ENCODE measurements at places on chromosomes 5 and 9.

DNA sequence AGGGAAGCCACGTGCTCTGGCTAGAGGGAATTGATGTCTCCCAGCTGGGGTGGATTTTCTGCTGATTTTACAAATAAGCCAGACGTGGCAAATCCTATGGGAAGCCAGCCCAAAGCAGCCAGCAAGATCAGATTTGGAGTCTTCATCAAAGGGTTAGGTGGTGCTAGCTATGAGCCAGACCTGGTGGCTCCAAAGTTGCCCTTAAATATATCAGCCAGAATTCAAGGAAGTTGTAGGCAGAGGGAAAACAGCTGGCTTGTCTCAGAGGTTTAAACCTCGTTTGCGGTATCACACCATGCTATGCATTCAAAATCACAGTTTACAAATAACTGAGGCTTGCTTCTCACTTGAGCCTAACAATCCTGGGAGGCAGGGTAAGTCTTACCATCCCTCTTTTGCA lies 313.2 kb downstream of the MLLT3 start:
- no peak for DNase-seq

GRCh38 chr5:93674866-93675459 lies 66.4 kb downstream of the POU5F2 start:
- DNase-seq = no peak

DNA sequence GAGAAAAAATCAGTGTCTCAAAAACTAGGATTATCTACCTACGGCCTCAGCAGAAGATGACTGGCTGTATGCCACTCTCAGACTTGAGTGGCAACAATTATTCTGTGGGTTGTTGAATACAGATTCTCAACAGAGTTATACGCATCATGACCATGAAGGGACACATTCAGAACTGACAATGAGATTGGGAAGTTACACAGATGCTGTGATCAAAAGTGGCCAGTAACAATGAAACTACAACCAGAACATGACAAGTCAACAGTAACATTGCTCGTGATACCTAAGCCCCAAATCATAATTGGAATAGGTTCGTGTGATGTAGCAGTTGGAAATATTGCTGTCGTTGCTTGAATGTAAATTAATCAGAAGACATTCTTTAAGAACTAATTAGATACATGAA lies 957.5 kb upstream of the CDH9 start:
- DNase-seq = no peak

GRCh38 chr9:128249908-128250838 lies 25.6 kb downstream of the GOLGA2 start:
- no peak for DNase-seq

GRCh38 chr9:135565636-135566035 lies 4.1 kb downstream of the PAEP start:
- DNase-seq = no peak

- DNase-seq = peak; percentile 31
These were observed 1.1 kb downstream of the CD14 start for GRCh38 chr5:140631831-140632365.

DNA sequence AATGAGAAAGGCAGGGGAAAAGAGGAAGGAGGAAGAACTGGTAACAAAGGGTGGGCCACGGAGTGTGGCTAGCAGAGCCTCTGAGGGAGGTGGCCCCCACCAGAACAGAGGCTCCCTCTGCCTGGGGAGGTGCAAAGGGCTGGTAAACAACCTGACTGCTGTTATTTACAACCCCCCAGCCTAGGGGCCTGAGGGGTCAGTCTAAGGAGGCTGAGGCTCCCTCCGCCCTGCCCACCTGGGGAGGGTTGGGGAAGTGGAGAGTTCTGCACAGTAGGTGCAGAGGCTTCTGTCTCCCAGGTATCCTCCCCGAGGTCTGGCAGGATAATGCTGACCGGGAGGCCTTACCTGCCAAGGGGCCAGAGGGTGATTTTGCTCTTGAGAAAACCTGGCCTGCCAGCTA lies 35.6 kb upstream of the SMU1 start:
- DNase-seq = no peak

DNA sequence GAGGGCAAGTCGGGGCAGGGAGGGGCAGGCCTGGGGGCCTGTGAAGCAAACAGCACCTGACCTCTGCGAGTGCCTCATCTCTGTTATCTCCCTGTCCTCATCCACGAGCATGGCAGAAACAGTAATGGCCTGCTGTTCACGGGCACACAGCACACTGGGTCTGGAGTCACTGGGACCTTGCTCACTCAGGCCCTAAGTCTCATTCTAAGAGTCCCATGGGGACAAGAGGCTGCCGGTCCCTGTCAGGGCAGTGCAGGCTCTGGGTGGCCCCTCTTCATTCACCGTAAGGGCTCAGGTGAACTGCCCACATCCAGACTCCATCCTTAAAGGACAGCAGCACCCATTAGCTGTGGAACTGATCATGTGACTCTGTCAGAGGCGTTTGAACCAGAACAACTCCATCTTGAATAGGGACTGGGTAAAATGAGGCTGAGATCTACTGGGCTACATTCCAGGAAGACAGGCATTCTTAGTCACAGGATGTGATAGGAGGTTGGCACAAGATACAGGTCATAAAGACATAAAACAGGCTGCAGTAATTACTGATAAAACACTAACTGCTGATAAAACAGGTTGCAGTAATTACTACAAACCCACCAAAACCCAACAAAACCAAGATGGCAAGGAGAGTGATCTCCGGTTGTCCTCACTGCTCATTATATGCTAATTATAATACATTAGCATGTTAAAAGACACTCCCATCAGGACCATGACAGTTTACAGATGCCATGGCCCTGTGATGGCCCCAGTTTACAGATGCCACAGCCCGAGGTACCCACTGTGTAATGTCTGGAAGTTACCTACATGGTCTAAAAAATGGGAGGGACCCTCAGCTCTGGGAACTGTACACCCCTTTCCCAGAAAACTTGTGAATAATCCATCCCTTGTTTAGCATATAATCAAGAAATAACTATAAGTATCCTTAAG lies 28.7 kb downstream of the BICD2 start:
- no peak for DNase-seq

GRCh38 chr5:44983006-44983405 lies 174.3 kb downstream of the MRPS30 start:
- DNase-seq = peak; percentile 28

- no peak for DNase-seq
These were observed 17.6 kb upstream of the ADAM19 start for GRCh38 chr5:157593052-157593757.

DNA sequence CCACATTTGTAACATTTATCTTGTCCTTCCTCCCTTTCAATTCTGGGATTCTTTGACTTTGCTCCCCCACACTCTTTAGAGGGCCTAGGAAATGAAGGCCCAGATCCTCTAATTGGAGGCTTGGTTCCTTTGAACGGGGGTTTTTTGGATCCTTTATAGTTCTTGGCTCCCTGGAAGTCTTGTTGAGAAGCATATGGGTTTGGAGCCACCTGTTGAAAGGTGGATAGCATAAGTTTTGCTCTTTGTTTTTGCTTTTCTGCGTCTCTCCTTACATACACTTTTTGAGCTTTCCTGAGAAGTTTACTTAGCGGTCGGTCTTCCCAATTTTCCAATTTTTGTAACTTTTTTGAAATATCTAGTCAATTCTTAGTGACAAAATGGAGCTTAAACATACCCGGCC lies 17.8 kb downstream of the IFT74 start:
- DNase-seq = no peak

DNA sequence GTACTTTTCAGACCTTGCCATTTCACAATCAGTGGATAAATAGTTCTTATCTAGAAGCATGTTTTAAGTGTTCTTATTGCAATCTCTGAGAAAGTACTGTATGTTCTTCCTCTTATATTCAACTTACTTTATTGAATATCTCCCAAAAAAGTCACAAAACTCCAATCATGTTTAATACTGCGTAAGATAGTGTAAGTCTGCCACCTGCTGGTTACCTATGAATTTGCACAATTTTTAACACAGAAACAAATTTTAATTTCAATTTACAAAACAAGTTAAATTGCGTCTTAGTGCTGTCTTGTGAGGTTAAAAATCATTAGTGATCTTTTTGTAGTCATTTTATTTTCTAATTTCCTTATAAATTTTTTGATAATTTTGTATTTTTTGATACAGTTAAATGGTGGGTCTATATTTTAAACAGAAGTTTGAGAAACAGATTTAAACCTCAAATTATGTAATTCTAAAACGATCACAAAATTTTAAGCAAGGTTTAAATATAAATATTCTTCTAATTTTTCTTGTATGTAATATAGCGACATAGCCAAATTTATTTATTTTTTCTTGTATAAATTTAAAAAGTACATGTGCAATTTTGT lies 115.8 kb downstream of the EMB start:
- DNase-seq = no peak

DNA sequence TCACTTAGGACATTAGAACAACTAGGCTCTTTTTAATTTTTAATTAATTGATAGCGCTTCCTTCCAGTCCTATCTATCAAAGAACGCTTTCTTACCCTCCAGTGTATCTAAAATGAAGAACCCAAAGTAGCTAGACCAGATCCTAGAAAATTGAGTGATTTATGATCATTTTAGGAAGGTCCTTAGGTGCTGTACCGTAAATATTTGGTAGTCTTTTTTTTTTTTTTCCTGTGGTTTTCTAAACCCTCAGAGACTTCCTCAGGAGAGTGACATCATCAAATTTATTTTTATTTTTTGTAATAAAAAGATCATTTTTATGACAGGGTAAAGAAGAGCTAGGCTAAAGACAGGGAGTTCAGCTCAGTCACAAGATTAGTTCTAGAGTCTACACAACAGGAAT lies 197.4 kb downstream of the WDR70 start:
- DNase-seq = no peak

DNA sequence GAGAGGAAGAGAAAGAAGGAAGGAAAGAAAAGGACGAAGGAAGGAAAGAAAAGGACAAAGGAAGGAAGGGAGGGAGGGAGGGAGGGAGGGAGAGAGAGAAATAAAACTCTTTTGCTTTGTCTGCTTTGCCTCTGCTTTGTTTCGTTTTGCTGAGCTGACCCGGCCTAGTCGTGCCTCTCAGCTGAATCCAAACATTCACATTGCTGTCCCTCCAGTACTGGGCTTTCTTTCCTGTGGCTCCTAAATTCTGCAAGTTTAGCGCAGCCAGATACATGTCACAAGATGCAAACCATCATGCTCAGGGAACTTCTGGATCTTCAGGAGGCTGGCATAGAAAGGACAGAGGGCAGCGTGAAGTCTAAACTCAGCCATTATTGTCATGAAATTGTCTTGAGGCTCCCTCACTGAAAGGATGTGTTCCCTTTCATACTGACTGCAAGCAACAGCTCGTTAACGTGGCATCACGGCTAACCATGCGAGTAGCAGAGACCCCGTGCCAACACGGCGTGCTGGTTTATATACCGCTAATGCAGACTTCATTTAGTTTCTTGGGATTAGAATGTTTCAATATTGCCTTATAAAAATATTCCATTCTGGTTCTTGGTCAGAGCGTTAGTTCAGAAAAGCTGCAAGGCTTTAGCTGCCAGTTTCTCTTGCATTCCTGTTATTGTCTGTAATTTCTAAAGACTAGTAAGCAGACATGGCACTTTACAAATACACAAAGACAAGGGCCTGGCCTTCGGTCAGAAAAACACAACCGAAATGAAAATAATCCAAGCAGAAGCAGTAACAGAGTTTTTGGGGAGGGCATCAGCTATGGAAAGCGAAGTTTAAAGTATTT lies 94.2 kb downstream of the TMEM174 start:
- no peak for DNase-seq

- no peak for DNase-seq
These were observed 160.4 kb upstream of the MPDZ start for GRCh38 chr9:13439685-13440476.

DNA sequence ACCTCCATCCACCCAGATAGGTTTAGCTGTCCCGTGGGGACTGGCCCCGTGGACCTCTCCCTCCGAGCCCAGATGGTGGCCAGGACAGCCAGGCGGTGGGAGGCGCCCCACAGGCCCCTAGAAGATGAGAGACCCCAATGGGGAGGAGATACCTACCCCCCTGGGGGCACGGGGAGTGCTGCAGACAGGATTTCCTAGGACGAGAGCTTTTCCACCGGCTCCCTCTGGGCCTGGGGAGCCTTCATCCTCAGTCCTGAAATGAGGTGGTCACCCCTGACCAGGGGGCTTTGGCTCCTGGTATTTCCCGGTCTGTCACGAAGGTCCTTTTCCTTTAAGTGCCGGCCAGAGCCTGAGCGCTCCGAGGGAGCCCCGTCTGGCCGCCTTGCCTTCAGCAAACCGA lies 46.8 kb downstream of the MRPL36 start:
- DNase-seq = no peak

- DNase-seq = peak; percentile 59
These were observed 3.8 kb upstream of the ELAVL2 start for GRCh38 chr9:23829580-23830475.

DNA sequence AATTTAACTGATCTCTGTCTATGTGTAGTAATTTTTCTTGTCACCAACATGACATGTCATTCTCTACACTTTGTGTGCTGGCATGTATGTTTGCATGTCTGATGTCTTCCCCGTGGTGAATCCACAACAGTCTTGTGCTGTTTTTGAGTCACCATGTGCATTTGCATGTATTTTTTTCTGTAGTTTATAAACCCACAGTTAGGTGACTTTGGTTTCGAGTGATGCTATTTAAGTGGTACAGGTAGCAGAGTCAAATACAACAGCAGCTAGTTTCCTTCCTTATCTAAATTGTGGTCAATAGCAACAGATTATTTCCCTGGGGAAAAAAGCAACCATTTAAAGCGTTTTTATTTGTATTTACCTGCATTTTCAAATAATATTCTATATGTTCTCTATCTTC lies 89.9 kb upstream of the FSD1L start:
- DNase-seq = no peak

- peak; percentile 100 for DNase-seq
These were observed 717.8 kb downstream of the CDH18 start for GRCh38 chr5:19270153-19270552.

DNA sequence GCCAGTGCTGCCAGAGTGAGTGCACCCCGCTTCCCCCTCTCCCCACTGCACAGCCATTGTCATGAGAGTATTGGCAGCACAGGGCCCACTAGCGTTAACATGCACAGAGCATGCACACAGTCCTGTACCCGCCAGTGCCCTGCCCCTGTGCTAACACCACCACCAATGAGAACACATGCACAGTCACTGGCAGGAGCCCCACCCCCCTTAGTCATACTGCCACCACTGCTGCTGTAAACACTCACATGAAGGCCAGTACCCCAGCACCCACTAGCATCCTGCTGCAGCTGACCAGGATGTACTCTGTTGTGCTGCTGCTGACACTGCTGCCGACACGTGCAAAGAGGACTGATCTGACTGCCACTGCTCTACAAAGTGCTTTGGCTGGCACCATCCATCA lies 19.5 kb upstream of the RANBP6 start:
- no peak for DNase-seq

DNA sequence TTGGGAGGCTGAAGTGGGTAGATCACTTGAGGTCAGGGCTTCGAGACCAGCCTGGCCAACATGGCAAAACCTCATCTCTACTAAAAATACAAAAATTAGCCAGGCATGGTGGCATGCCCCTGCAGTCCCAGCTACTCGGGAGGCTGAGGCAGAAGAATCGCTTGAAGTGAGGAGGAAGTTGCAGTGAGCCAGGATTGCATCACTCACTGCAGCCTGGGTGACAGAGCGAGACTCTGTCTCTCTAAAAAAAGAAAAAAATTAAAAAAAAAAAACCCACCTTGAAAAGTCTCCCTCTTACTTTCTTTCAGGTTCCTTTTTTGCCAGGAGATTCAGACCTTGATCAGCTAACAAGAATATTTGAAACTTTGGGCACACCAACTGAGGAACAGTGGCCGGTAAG lies 34.2 kb downstream of the CDK7 start:
- DNase-seq = no peak

Measured in NCI-H524 (cell line).